ENCODE measurements at places on chromosomes 16 and 17.

GRCh38 chr16:24318680-24319079 is 62.5 kb downstream of the CACNG3 start:
- DNase-seq, result no peak

DNA sequence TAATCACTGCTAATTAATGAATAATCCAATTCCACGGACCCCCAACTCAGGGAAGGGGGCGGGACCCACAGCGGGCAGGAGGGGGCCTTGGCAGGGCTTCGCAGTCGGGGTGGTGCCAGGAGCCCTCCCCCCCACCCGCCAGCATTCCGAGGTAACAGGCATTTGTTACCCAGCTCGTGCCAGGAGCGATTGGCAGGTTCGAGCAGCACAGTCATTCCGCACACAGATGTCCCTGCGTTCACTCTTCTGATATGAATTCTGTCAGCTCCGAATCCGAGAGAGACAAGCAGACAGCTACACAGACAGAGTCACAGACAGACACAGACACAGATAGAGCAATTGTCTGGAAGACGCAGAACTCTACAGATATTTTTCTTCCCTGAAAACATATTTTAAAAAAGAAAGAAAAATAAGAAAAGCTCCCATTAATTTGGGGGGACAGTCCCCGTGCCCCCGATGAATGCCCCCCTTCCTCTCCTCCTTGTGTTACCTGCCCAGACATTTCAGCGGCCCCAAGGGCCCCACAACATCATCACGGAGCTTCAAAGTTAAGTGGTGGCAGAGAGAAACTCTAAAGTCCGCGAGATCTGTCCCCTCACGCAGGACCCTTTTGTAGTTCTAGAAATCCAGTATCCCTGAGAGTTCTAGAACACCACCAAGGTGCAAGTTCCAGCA is 10.2 kb downstream of the NEUROD2 start:
- DNase-seq, result no peak

- DNase-seq, result no peak
These were observed at the start of gene HNF1B for GRCh38 chr17:37744961-37745800. Gene HNF1B, minus strand, starts transcription at chr17:37745059. Its CDS starts 175 bp downstream, at chr17:37744884.

- DNase-seq, result no peak
These were observed 118.4 kb downstream of the SNX11 start for GRCh38 chr17:48225725-48226567.

DNA sequence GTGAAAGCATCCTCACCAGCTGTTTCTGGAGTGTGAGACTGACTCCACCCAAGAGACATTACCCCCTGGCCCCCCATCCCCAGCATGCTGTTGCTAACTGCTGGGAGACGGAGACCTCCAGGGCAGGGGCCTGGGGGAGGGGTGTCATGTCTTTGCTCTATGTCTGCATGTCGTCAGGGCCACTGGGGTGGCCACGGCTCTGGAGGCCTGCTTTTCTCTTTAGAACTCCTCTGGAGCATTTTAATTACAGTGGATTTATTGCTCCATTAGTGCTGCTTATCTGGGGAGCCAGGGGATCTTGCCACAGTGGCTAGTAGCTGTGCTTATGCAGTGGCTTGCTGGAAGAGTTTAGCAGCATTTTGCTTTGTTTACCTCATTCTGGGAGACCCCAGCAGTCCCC is 32.3 kb downstream of the CLEC16A start:
- no peak for DNase-seq

DNA sequence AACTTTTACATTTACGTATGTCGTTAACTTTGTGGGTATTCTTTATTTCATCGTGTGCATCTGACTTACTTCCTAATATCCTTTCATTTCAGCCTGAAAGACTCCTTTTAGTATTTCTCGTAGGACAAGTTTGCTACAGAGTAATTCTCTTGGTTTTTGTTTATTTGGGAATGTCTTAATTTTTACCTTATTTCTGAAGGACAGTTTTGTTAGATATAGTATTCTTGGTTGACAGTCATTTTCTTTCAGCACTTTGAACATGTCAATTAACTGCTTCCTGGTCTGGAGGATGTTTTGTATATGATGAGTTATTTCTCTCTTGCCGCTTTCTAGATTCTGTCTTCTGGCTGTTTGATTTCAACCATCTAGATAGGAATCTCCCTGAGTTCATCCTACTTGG is 109.2 kb upstream of the NACA2 start:
- DNase-seq, result no peak

DNA sequence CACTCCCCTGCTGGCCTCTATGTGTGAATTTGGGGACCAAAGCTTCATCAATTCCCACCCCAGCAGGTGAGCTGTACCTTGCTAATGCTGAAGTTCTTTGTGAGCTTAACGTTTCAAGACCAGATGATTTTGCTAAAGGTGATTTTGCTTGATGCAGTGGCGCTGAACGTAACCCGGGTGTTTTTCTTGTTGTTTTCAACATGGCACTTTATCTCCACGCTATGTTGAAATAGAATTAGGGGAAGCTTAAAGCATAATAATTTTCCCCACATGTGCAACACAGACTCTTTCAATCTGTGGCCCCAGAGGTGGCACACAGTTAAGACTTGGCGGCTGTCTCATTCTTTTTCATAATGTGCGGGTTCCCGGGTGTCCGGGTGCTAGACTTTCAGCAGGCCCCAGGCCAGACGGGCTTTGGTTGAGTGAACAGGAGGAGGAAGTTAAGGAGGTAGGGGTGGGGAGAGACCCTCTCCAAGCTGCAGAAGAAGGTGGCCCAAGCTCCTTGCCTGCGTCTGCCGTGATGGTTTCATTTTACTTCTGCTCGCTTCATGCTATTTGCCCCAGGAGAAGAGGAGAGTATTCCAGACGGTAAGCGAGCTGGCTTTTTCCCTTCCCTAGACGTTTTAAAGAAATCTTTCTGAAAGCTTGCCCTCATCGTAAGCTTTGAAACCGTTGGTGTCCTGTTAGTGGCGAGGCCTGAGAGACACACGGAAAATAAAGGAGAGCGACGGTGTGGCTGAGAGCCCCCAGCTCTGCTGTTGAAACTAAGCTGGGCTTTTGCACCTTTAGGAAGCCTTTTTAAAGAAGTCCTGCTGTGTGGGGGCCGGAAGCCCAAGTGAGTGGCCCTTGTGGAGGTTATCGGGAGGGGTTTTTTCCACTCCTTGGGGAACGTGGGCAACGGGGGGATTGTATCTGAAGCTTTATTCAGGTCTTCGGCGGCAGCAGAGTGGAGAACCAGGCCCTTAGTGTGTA is 4.2 kb downstream of the FOXC2 start:
- no peak for DNase-seq

- peak; percentile 55 for DNase-seq
These were observed 70.0 kb upstream of the PMFBP1 start for GRCh38 chr16:72241930-72242329.

DNA sequence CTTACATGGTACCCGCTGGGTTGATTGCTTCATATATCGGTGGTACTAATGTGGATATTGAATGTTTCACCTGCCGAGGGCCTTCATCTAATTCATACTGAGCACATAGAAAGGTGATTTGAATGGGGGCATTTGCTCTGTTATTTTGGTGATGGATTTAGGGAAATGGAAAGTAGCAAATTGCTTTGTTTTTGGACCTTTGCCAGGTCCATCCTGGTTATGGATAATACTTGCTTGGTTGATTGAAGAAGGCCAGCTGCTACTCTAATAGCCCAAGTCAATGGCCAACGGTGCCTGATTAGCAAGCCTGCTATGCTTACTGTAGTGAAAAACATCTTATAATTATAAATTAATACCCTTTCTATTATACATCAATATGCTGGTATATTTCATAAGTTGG is 253.6 kb downstream of the CDH13 start:
- no peak for DNase-seq

- no peak for DNase-seq
These were observed 84.4 kb upstream of the RPL38 start for GRCh38 chr17:74119049-74119580.

GRCh38 chr16:2743007-2743810 is 9.2 kb upstream of the SRRM2 start:
- no peak for DNase-seq

GRCh38 chr17:1490643-1491442 is 1.6 kb downstream of the MYO1C start:
- DNase-seq, result peak; percentile 66
